Neural crest cell (in vitro differentiated cells): ENCODE measurements at places on chromosomes 7 and 10.

DNA sequence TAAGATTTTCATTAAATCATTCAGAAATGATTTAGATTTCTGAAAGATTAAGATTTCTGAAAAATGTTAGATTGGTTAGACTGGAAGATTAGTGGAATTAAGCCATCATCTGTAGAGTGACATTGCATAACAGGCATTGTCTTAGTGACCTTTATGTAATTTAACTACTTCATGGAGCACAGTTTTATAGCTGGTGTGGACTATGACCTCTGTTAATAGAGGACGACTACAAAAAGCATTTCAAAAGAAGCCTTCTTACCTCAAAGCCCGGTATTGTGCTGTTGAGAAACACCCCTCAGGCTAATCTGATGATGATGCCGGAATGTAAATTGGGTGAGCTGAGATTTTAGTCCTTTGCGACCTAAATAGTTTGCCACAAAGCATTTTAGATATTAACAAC, 55.6 kb downstream of the GALNT11 start:
- DNase-seq, result no peak

DNA sequence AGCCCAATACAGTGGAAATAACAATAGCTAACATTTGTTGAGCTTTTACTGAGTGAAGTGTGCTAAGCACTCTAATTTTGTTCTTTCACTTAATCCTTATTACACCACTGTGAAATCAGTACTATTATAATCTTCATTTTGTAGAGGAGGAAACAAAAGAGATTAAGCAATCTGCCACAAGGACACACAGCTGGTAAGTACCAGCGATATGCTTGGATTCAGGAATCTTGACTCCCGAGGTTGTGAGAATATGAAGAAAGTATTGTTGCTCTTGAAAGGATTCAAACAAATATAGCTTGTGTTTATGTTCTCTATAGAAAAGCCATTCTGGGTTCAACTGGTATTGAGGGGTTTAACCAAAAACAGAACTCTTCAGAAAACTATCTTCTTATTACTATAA, 93.7 kb upstream of the HECTD2 start:
- DNase-seq, result no peak

DNA sequence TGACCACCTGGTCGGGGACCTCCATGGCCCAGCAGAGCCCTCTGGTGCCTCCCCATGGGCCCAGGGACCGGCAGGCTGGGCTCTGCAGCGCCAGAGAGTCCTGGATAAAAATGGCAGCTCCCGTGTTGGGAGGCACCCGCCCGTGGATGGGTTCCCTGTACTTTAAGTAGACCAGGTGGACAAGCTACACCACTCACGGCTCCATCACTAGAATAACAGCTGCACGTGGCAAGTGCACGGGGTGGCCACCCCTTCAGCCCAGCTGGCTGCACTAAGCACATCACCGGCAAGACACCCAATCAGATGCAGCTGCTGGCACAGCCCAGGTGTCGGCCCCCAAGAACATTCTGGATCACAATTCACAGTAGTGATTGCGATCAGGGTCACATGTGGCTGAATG, 69.8 kb downstream of the DIP2C start:
- DNase-seq, result no peak

GRCh38 chr10:61172182-61172926, 228.4 kb upstream of the RHOBTB1 start:
- no peak for DNase-seq

DNA sequence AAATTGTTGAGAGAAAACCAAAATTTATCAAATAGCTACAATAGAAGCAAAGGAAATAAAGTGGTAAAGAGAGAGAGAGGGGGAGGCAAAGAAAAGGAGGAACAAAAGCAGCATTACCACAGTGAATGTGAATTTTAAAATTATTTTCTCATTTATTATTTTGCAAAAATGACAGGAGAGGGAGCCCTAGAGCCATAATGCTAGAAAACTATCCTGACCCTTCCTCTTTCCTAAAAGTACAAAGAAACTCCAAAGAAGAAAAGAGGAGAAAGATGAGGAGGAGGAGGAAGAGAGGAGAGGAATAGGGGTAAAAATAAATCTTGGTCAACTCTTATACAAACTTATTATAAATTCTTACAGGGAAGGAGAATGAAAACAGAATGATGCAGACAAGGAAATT, 921.5 kb downstream of the NRG3 start:
- DNase-seq, result no peak
